Activated T-helper 1 cell treated with anti-CD3 and anti-CD28 coated beads, Interleukin-12 subunit alpha, Interleukin-12 subunit beta, Interleukin-2, Interleukin-4 antibody, amounts not matched to agents 30 ng/mL and 10 ng/mL and 1 ng/mL, durations not matched to agents 14 hours and 24 hours and 36 hours (primary cell): ENCODE measurements at places on chromosomes 1 and 21.

- no peak for DNase-seq
Measured at GRCh38 chr1:232127190-232127589, 500.6 kb downstream of the DISC1 start.

GRCh38 chr1:10799726-10800125 lies 3.3 kb upstream of the CASZ1 start:
- no peak for DNase-seq

DNA sequence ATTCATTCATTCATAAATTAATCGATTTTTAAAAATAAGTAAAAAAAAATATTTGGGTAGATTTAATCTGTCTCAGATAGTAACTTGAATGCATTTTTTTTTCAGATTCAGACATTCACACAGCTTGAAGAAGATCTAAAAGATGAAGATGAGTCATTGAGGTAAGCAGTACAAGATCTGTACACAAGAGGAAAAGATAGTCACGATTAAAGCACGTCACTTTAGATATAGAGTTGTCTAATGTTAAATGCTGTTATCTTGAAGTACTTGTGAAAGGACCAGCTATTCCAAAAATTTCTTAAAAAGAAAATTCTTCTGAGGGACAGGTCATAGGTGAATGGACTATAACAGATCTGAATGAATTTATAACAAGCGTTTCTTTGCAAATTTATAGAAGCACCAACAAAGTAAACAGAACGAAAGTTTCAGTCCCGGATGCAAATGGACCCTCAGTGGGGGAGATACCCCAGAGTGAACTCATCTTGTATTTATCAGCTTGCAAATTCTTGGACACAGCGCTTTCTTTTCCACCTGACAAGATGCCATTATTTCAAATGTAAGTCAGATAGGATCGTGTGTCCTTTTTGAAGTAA lies 31.2 kb upstream of the MORC3 start:
- DNase-seq: no peak

DNA sequence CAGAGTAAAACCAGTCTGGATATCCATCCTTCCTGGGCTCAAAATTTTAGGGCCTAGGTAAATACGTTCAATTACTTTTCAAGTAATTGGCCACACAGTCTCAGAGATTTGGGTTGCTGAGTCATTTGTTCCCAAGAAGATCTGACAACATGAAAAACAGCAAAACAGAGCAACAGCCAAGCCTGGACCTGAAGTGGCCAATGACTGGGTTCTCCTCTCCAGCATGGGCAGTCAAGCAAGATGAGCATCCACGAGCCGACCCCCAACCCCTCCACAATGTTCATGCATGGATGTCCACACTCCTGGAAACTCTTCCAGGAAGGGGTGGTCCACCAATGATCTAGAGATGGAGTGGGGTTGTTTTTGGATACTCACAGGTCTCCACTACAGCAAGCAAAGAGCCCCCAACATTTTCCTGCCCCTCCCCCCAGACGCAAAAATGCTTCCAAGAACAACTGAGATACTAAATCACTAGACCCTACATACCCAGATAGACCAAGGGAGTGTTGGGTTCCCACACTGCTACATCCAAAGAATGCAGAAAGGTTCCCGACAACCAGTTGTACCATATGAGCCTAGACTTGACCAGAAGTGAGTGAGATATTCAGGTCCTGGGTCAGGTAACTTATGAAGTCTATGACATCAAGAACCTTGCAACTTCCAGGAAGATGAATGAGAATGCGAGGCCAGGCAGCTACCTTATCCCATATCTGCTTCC lies 73.0 kb downstream of the CD46 start:
- no peak for DNase-seq
